Stimulated activated CD4-positive, alpha-beta T cell treated with anti-CD3 and anti-CD28 coated beads, TNF-alpha, amount 100 ng/mL, for 24 hours (primary cell): ENCODE measurements at places on chromosomes 6 and 20.

GRCh38 chr6:95169775-95170174 is 407.6 kb upstream of the MANEA start:
- no peak for DNase-seq

DNA sequence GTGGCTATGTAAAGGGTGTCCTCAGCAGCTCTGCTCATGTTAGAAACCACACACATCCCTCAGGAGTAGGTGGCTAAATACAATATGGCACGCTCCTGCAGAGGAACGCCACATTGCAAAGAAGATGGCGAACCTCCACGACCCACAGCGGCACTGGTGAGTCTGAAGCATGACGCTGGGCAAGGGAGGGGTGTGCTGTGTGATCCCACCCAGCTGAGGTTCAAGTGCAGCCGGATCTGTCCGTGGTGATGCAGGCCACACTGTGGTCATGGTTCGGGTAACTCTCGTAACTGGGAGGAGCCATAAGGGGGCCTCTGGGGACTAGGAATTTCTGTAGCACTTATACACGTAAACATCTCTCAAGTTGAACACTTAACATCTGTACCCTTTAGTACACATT is 23.4 kb upstream of the APMAP start:
- no peak for DNase-seq

GRCh38 chr6:144712541-144712940 is 427.4 kb downstream of the UTRN start:
- no peak for DNase-seq

- DNase-seq = no peak
These were observed 83.8 kb upstream of the NXT1 start for GRCh38 chr20:23266530-23267398.

GRCh38 chr6:64482631-64483030 is 847.0 kb downstream of the PHF3 start:
- no peak for DNase-seq

- DNase-seq = no peak
These were observed 77.1 kb downstream of the LMBRD1 start for GRCh38 chr6:69719602-69720193.

GRCh38 chr6:144131248-144131709 is 19.0 kb upstream of the STX11 start:
- DNase-seq = no peak

DNA sequence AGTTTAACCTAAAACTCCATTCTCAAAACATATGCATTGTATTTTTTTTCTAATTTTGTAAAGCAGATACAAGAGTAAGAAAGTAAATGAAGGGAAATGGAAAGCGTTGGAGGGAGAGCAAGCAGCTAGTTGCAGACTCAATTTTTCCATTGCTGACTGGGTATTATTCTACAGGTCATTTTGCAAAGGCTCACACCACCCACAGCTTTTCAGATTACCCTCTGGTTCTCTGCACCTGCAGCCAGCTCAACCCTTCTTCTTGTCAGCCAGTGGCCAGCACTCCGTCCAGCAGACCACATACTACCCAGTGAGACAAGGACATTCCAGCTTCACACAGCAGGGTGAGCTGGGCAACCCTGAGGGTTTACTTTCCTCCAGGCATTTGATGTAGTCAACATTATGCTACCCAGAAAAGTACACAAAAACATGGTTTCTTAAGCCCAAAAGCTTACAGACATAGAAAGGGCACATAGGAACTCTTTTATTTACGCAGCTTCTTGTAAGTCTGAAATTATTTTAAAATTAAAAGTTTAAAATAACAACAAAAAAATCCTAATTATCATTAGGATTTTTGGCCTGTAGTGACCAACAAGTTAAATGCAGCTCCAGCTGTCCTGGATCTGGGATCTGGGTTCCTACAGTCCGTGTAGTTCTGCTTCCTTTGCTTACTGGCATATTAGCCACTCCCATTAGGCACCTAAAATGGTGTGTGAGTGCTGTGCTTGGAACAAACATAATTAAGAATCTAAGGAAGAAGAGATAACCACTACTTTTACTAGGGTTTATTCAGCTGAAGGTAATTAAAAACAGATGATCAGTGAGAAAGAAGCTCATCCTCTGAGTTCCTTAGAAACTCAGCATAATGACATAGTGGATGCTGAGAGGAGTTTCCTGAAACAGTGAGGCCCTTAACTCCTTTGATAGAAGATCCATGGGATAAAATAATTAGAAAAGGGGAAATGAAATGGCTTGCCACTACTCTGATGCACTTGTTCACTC is 185.3 kb downstream of the PKHD1 start:
- DNase-seq = no peak

DNA sequence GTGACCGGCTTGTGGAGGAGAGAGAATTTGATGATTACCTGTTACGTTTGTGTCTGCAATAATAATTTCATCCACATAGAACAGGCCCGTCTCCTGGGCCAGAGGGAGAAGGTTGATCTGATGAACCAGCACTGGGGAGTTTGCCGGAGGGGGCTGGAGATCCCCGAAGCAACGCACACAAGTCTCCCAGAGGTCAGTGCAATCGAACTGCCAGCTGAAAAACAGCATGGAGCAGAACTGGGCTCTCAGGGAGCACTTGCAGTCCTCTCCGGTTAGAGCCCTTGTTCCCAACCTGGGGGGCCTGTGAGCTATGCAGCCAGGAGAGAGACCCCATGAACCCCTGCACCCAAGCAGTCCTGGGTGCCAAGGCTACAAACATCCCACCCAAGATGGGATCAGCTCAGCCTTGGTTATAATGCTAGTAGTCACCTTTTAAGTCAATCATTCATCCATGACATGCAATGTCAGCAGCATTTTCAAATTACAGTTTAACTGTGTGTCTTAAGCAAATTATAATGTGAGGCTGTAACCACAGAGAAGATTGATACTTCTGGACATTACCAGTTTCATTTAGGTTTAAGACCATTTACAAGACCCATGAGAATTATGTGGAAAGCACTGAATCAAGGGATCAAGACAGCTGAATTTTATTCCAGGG is 34.2 kb downstream of the PKHD1 start:
- no peak for DNase-seq

GRCh38 chr6:31621320-31621939 is 915 bp downstream of the PRRC2A start:
- no peak for DNase-seq

DNA sequence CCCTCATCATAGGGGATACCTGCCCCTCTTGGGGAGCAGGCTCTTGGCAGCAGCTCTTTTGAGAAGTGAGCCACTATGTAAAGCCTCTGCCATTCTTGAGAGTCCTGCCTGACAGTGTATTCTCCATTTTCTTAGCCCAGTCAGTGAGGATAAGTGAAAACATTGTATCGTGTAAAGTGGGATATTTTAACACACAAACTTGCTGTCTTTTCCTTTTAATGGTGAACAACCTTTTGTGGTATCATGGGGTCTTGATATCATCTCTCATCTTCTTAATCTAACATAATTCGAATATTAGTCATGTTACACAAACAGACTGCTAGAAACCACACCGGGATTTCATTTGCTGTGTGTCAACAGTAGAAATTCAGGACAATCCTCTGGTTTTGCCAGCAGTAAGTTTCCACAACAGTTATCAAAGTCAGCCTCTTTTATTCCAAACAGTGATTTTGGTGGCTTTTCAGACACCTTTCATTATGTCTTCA is 136.2 kb downstream of the HIVEP1 start:
- no peak for DNase-seq

GRCh38 chr20:40916276-40916675 is 112.3 kb upstream of the TOP1 start:
- DNase-seq = no peak

DNA sequence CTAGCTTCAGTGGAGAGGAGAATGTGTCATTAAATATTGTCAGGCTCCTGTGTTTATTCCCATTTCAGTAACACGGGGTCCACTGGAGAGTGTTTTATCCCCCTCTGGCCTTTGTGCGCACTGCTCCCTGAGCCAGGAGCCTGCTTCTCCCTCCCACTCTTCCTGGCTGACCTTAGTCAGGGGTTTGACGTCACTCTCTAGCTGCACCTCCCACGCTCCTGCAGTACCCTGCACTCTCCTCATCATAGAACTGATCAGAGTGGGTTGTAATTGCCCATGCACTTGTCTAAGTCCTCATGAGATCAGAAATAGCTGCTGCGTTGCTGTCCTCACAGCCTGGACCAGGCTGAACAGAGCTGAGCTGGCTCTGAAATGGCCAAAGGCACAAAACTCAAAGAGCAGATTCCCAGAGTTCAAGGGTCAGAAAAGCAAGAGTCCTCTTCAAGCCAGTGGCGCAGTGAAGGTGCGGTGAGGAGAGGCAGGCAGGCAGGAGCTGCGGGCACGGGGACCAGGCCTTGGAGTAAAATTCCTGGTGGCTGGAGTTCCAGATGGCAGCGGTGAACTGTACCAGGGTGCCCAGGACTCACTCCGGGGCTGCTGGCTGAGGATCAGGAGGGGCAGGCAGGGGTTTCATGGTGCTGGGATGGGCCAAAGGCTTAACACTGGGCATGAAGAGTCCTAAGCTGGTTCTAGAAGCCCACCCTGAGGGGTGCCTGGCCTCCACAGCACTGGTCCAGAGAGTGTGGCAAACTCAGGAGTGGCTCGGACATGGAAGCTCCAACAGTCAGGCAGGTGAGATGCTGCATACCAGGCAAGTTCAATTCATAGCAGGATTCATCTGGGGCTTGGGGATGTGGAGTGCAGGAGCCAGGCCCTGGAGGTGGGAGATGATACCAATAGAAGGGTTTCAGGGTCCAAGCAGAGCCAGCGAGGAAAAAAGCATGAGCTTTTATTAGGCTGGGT is 170.9 kb downstream of the SCP2D1 start:
- DNase-seq = no peak

DNA sequence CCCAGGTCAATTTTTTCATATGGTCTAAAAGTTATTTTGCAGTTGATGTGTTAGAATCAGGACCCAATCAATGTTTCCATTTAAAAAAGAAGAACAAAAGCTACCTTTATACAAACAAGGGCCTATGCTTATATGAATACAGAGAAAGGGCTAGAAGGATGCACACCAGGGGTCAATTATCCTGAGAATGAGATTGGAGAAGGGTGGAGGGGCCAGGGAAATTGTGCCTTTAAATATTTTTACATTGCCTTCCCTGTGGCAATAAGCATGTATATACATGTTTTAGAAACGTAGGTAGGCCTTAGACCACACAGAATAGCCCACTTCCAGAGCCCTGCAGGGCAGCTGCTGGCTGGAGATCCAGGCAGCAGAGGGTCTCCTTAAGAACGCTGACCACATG is 12.7 kb downstream of the EXOC2 start:
- DNase-seq = no peak

GRCh38 chr6:43062818-43063217 is 3.4 kb downstream of the KLC4 start:
- no peak for DNase-seq

DNA sequence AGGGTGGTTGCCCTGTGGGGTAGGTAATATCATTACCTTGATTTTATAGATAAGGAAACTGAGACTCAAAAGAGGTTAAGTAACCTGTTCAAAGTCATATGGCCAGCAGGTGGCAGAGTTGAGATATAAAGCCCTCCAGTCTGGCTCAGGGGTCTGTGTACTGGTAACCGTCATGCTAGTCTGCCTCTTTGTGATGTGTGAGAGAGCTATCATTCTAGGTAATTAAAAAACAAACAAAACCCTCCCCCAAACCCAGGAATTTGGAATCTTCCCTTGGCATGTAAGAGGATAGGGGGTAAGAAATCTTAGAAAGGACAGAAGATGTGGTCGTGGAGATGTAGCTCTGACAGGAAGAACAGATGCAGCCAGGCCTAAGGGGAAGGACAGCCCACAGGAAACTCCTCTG is 206.0 kb downstream of the CDC5L start:
- DNase-seq = peak; percentile 61

GRCh38 chr20:52405417-52405816 is 213.8 kb upstream of the ZFP64 start:
- DNase-seq = no peak

DNA sequence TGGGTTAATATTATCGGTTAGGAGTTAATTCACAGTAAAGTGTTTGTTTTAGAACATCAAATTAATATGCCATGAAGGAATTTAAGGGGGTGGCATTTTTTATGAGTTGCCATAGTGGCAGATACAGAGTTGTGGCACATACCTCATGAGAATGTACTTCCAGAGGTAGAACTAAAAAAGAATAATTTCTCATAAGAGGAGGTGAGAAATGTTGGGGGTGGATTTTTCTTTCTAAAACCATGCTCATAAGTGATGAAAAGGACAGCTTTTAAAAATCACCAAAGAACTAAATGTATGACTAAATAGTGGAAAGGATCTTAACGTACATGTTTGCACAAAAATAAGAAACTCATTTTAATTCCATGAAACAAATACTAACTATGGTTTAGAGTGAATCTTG is 58.7 kb downstream of the SHLD1 start:
- no peak for DNase-seq

GRCh38 chr6:8334113-8334512 is 101.2 kb downstream of the SLC35B3 start:
- DNase-seq = no peak

DNA sequence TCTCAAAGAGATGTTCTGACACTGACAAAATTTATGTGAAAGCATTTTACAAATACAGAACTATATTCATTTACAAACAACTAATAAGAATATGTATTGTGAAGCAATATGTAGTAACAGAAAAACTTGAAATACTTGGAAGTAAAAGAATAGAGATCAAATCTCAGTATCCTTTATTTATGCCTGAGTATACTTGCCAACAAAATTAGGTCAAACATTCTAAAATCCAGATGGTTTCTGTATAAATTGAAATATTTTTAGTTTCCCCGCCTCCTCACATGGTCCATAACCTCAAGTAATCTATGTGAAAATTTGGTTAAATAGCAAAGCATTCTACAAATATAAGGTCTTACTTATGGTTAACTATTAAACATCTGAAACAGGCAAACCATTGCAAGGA is 545.4 kb downstream of the EYS start:
- no peak for DNase-seq
